ENCODE measurements at places on chromosomes 1 and 21.
A peak's percentile ranks its signal among the peaks of the same experiment; 100 is the strongest.

DNA sequence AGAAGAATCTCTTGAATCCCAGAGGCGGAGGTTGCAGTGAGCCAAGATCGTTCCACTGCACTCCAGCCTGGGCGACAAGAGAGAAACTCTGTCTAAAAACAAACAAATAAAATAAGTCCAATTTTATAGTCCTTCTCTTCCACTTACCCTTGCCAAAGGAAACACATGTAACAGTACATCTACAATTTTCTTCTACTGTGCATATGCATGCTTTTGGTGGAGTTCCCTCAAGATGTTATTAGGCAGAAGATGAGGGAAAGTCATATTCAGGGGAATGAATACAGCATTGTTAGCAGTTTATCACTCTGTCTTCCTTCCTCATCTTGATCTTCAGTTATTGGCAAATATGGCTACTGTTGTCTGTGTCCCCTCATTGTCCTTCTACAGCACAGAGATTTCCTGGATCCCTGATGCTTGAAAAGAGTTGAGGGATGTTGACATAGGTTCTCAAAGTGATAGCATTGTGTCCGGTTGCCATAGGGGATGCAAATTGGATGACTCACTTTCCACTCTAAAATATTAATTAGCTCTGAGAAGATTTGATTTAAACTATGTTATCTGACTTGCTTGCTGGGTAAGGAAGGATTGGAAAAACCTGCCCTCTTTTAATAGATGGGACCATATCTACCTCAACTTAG is 1173.6 kb downstream of the KCNT2 start:
- no peak for DNase-seq

DNA sequence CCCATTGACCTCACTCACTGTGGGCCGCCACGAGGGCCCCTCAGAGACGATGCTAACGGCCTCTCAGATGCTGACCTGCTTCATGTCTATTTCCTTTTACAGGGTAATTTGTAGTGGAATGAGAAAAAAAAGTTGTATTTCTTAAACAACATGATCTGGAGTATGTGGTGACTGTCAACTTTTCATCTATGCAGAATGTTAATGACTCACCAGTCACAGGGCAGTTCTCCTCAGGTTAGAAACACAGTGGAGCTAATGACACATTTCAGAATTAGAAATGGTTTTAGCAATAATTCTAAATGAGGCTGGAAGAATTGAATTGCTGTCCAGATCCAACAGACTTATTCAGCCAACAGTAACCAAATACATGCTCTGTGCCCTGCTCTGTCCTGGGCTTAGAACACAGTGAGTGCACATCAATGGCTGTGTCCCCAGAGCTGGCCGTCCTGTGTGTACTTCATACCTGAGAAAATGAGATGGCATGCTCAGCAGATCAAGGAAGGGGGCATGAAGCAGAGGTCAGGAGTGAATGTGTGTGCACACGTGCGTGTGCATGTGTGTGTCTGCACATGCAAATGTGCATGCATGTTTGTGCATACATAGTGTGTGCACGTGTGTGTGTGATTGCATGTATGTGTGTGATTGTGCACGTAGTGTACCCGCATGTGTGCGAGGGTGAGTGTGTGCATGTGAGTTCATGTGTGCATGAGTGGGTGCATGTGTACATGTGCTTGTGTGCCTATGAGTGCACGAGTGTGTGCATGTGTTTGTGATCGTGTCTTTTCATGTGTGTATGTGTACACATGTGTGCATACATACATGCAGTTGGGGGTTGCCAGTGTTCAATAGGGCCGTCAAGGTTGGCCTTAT is 145.3 kb downstream of the PCBP3 start:
- DNase-seq = no peak

DNA sequence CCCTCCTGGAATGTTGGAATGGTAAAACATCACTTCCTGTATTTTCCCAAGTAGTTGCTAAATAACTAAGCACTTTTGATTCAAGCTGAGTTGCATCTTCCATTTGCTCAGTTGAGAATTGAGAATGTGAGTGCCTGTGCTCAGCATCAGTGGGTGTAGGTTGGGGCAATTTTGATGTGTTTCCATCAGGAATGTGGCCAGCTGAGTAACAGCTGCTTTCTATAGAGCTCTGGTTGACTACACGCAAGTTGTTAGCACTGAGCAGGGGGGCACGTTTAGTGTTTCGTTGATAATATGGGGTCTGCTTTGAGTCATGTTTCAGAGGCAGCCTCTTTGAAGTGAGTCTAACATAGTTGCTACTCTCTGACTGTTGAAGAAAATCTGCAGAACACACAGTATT is 41.5 kb downstream of the LRRC53 start:
- DNase-seq = no peak

DNA sequence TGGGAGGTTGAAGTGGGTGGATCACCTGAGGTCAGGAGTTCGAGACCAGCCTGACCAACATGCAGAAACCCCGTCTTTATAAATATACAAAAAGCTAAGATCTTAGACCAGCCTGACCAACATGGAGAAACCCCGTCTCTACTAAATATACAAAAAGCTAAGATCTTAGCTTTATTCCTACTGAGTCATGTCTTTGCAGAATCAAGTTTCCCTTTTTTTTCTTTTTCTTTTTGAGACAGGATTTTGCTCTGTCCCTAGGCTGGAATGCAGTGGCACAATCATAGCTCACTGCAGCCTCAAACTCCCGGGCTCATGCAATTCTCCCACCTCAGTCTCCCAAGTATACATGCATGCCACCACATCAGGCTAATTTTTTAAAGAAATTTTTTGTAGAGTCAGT is 21.4 kb downstream of the KDM5B start:
- no peak for DNase-seq

DNA sequence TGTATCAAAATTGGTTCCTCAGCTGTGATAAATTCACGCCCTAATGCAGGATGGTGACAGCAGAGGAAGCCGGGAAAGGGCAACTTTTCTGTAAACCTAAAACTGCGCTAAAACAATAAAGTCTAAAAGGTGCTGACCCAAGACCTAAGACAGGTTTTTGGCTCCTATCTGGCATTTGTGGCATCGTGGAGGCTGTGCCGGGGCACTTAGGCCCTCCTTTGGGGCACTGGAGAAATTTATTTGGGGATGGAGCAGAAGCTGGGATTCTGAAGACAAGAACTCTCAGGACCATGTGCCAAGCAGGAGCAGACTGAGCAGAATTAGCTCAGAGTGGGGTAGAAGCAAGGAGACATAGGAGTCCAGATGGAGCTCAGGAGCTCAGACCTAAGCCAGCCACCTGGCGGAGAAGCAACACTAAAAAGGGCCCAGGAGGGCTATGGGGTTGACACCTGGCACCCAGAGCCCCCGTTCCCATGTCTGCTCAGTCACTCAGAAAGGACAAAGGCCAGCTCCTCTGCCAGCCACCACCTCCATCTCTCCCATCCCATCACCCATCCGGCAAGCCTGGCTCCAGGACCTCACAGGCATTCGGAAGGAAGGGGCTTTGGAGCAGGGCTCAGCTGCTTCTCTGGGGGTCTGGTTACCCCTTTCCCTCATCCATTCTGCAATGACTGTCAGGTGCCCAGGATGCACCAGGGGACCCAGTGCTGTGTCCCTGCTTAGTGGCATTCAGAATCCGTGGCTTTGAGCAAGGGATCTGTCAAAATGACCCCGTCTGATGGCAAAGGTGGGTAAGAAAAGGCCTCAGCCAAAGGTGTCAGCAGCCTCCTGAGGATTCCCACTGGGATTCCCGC is 347.7 kb downstream of the NPHP4 start:
- no peak for DNase-seq

DNA sequence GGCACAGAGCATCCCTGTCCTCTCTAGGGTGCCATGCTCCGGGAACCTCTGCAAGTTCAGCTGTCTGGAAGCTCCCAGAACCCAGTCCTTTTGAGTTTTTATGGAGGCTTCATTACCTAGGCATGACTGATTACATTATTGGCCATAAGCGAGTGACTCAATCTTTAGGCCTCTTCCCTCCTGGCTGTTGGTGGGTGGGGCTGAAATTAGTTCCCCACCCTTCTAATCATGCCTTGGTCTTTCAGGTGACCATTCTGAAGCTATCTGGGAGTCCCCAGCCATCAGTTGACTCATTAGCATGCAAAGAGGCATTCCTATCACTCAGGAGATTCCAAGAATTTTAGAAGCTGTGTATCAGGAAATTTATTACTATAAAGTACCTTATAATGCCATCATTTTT is 46.6 kb downstream of the WLS start:
- no peak for DNase-seq

- no peak for DNase-seq
These were observed 15.5 kb downstream of the IFNGR2 start for GRCh38 chr21:33418691-33419090.

DNA sequence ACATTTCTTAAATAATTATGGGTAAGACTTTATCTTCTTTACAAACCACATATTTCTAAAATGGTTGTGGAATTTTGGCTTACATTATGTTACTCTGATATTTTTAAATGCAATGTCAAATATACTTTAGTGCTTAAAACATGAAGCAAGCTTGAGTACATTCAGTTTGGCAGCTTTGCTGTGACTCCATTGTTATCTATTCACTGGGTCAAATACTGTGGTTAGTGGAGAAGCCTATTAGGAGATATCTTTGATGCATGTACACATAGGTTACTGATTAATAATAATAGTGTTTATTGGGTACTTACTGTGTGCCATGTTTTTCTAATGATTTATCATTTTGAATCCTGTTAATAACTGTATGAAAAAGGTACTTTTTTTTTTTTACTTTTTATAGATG is 520.4 kb upstream of the B3GALT2 start:
- no peak for DNase-seq

- peak; percentile 86 for DNase-seq
These were observed at the start of gene TNFRSF1B for GRCh38 chr1:12166834-12167492. Gene TNFRSF1B (plus strand): TSS chr1:12166991. CDS start chr1:12167092, 101 bp downstream.

DNA sequence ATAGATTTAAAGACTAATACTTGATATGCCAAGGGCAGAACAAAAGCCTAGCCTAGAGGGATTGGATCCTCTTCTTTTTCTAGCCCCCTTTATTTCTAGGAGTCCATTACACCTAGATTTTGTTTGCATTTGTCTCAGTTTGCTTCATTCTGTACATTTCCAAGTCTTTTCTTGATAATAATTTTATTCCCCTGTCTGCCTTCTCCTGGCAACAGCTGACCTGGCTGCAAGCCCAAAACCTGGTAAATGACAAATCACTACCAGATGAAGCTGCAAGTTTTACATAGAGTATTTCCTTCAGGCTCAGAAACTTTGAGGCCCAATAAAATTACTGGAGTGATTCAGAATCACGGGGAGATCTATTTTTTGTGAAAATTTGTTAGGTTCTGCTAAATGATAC is 36.5 kb upstream of the LHX8 start:
- no peak for DNase-seq

GRCh38 chr21:38915546-38915945 is 109.8 kb downstream of the ETS2 start:
- DNase-seq = no peak

DNA sequence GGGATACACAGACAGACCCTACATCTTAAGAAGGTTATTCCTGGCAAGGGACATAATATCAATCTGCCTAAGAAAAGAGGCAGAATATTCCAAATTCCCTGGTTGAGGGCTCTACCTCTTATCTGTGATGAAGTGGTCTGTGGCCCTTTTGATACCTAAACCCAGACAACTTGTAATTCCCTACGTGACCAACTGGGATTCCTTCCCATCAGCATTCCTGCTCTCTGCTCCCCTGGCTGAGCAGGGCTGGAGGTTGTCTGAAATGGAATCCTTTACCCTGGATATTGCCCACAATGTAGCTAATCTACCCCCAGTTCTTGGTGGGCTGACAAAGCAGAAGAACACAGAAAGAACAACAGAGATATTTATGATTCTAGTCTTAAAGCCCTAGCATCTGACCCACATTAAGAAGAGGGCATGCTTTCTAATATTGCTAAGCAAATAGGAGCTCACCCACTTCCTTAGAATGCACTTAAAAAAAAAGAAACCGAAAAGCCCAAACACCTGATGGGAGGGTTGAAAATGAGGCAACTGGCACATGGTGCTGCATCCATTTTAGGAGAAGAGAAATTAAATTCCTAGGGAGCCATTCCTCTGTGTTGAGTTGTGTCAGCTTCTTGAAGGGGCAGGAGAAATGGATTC is 36.8 kb downstream of the GADD45A start:
- no peak for DNase-seq

DNA sequence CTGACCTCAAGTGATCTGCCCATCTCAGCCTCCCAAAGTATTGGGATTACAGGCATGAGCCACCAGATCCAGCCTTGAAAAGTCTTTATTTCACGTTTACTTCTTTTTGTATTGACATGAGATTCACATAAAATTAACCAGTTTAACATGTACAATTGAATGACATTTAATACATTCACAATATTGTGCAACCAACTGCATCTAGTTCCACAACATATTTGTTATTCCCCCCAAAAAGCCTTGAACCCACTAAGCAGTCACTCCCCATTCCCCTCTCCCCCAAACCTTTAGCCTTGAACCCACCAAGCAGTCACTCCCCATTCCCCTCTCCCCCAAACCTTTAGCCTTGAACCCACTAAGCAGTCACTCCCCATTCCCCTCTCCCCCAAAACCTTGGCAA is 62.0 kb downstream of the ACBD6 start:
- no peak for DNase-seq

DNA sequence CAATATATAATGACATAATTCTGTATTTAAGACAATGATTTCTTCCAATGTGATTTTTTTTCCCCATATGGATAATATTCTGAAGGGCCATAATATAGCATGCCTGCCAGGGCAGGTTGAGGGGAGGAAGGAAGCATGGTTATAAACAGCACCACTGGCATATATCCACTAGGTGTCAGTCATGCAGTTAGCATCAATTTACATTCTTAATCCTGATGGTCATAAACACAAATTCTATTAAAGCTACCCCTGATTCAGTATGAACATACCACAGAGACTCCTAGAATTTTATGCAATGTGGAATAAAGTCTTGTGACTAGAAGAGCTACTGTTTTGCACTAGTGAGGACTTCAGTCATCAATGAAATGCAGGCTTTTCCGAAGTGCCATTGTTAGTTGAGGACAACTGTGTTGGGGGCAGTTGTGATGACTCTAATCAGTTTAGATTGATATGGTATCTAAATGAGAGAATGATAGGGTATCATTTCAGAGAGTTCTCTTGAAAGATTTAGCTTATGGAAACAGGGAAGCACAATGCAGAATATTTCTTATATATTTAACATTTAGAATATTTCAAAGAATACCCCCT is 342.7 kb upstream of the NR5A2 start:
- peak; percentile 61 for DNase-seq

DNA sequence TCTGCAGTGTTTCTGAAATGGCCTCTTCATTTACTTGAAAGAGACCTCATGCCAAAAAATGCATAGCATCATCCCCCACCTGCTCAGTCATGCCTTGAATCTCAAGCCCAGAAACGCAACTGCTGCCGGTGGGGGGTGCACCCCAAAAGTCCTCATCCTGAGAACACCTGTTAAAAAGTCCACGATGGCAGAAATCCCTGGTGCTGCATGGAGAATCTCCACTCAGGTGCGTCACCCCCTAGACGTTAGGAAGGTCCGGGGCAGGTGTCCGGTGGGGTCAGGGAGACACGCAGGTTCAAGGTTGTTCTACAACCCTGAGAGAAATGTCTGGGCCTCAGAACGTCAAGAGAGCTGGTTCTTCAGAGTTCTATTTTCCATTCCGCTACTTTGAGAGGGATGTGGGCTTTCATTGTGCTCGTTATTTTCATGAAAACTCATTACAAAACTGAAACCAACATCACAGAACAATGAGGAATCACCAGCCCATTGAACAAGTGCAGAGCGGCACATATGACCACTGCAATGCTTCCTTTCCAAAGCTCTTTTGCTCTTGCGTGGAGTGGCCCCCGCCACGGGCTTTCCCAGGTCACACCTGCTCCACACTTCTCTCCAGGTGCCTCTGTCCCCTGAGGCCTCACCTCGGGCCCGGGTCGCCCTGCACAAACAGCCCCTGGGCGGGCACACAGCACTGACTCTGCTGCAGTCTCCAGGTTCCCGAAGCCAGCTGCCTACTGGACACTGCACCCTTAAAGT is 201.9 kb downstream of the TOMM20 start:
- peak; percentile 87 for DNase-seq

Measured in inflammatory macrophage treated with lipopolysaccharide for 4 hours (primary cell).